COR-L47 (cell line): ENCODE measurements at places on chromosomes 4 and X.

- DNase-seq, result no peak
These were observed 22.5 kb upstream of the GPR34 start for GRCh38 chrX:41666251-41666650.

GRCh38 chr4:101695176-101695575 is 95.4 kb upstream of the BANK1 start:
- no peak for DNase-seq

DNA sequence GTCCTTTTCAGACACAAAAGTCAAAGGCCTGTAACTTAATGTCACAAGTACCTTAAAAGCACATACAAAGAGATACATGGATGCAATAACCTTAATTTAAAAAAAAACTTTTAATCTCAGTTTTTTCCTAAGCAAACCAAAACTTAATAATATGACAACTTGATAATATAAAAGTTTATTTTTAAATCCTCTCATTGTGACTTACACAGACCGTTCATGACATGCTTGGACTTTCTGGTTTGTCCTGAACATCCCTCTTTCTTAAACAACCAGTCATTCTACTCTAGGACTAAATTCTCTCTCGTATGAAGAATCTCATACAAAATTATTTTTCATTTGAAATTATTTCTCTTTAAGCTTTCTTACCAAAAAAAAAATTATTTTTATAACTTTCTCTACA is 43.1 kb upstream of the CYP2U1 start:
- no peak for DNase-seq

- no peak for DNase-seq
These were observed 156.8 kb upstream of the PSAPL1 start for GRCh38 chr4:7591409-7592053.

- no peak for DNase-seq
These were observed at the start of gene FGFRL1 for GRCh38 chr4:1011022-1011665. Gene FGFRL1, plus strand, starts transcription at chr4:1011626. Its CDS starts 860 bp downstream, at chr4:1012486.

DNA sequence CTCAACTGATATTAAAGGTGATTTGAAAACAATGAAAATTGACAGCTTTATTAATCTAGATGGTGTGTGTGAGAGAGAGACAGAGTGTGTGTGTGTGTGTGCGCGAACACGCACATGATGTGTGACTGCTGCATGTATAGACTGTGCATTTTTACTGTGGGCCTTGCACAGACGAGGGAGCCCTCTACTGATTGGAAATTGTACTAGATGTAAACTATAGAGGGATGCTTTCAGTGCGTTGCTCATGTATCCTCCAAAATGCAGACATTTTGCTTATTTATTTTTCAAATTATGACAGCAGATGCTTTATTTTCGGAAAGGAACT is 168.4 kb upstream of the GK2 start:
- peak; percentile 76 for DNase-seq

DNA sequence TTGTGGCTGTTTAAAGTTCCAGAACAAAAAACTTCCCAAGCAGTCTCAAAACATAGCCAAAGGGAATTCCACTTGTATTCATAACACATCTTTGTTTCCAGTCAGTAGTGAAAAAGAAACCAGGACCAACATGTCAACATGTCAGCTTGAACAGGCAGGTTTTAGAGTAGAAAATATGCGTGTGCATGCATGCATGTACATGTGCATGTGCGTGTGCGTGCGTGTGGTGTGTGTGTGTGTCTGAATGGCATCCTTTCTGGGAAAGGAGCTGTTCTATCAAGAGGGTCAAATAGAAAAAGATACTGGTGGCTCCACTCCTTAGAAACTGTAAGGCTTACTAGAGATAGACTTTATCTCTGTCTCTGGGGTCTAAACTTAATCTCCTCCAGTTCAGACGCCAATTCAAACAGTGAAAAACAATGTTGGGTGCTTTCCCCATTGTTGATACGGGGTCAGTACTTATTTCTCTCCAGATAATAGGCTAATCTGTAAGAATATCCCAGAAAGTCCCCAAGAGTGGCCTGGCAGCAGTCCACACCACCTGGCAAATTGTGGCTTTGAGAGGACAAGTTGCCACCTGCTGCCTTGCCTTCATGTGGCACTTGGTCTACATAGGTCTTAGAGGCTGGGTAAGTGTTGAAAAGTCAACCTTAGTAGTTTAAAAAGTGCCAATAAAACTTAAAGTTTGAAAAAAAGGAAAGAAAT is 110.4 kb downstream of the SCD5 start:
- no peak for DNase-seq

- DNase-seq, result no peak
These were observed 35.3 kb upstream of the LGI2 start for GRCh38 chr4:25065932-25066590.

DNA sequence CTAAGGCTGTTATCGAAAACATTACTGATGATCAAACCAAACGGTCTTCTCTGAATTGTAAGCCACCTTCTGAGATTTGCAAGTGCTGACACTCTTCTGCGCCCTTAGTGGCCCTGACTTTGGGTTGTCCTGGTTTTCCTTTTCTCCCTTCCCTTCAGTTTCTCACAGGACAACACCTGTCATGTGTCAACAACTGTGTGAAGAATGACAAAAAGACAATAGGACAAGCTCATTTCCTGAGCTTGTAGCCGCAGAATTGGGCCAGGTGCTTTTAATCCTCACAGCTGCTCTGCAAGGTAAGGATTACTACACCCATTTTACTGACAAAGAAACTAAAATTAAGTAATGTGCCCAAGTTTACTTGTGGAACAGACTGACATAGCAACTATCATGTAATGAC is 44.9 kb upstream of the TXK start:
- peak; percentile 25 for DNase-seq
